ENCODE measurements at places on chromosomes 12 and 14. TPM values are rescaled to one million over a fixed set of nuclear protein-coding genes. Genes with fewer than 3 reads are reported as not detected.

TEX52 gene
- not detected for total RNA-seq

HOXC4 gene
- total RNA-seq, result 0.12 TPM

PTPRB gene
- not detected for total RNA-seq

PCNX4 gene
- 27.5 TPM for total RNA-seq

ORAI1 gene
- 21.8 TPM for total RNA-seq

DNA sequence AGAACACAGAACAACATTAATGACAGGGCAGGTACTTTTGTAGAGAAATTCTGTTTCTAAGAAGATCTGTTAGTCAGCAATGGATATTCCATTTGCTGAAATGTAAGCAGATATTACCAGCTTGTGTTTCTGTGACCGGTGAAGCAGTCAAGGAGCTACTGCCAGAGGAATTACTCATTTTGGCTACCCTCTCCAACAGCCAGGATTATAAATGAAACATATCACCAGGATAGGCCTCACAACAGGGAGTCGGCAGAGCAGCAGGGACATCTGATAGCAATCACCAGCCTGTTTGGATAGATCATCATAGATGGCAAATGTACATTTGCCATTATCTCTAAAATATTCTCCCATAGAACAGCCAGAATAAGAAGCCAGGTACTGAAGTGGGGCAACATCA, 440.7 kb downstream of the KCNH5 start:
- H3K27ac ChIP-seq, result no peak overlapping the region
- no peaks in the 10 kb centered on the region for H3K27me3 ChIP-seq
- H3K36me3 ChIP-seq, result no peaks in the 10 kb centered on the region

- H3K27ac ChIP-seq, result no peak overlapping the region
- peaks cover 11% of the 10 kb centered on the region for H3K4me1 ChIP-seq
- DNase-seq, result no peak
Measured at GRCh38 chr12:262113-262512, 523 bp downstream of the SLC6A13 start.

- no peak for DNase-seq
- no peaks in the 10 kb centered on the region for H3K36me3 ChIP-seq
- no peak overlapping the region for H3K27ac ChIP-seq
Measured at GRCh38 chr14:37579274-37579673, 15.8 kb downstream of the FOXA1 start.

DNA sequence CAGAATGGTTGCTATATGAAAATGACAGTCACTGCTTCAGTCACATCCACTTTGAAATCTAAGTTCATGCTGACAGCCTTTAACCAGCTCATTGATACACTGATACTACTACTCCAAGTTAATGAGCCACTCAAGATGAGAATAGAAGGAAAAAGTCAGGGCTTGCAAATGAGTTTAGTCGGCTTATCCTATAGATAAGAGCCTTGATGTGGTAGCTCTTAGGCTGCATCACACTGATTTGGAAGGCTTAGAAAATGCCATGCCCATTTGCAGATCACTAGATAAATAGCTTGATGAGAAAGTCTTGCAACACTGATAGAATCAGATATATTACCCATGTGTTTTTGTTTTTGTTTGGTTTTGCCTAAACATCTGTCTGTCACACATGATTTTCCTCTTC, 251.4 kb upstream of the ATXN7L3B start:
- no peak overlapping the region for H3K27ac ChIP-seq
- DNase-seq, result no peak
- H3K36me3 ChIP-seq, result no peaks in the 10 kb centered on the region
- no peaks in the 10 kb centered on the region for H3K27me3 ChIP-seq

DNA sequence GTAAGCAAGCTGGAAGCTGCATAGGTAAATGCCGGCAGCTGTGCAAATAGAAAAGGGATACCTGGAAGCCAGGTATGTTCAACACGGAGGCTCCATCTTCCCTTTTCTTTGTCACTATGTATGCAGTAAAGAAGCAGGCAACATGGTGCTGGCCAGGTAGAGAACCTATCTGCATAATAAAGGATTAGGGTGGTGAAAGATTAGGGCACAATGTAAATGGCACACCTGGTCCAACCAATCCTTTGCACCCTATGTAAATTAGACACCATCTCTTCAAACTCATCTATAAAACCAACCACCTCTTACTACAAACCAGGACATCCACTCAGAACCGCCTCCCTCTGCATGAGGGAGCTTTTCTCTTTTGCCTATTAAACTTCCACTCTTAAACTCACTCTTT, 32.3 kb downstream of the RPS29 start:
- no peaks in the 10 kb centered on the region for H3K36me3 ChIP-seq
- H3K4me3 ChIP-seq, result no peak overlapping the region
- no peaks in the 10 kb centered on the region for H3K4me1 ChIP-seq
- no peak for DNase-seq
- H3K27ac ChIP-seq, result no peak overlapping the region

DNA sequence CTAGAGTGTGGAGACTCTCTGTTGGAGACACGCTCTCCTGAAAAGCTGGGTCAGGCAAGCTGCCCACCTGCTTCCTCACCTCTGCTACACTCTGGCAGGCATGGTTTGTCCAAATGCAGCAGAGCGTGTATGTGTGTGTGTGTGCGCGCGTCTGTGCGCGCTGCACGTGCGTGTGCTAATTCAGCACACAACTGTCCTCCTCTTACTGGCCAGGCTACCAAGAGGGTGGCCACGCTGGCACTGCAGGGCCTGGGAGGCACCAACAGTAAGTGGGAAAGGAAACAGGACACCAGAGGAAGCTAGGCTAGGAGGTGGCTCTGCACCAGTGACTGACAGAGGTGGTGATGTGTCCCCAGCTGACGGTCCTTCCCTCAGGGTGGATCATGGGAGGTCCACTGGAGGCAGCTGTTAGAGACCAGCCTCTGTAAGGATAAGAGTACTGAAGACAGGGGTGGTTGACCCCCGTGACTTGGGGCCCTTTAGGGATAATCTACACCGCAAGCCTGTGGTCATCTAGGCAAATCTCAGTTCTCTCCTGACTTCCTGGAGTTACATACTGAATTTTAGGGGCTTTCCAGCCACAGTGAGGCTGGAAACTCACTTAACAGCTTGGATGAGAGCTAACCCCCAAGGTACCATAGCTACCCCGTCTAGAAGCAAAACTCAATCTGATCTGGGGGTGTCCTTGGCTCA, 15.6 kb upstream of the TFCP2 start:
- DNase-seq, result no peak
- no peak overlapping the region for H3K27ac ChIP-seq
- H3K4me3 ChIP-seq, result no peak overlapping the region
- H3K4me1 ChIP-seq, result no peaks in the 10 kb centered on the region
- no peaks in the 10 kb centered on the region for H3K27me3 ChIP-seq
- H3K36me3 ChIP-seq, result no peaks in the 10 kb centered on the region

GRCh38 chr12:6934110-6934509, 6.4 kb downstream of the ATN1 start:
- H3K27me3 ChIP-seq, result no peaks in the 10 kb centered on the region
- H3K27ac ChIP-seq, result peak overlapping the region; percentile 67
- H3K4me1 ChIP-seq, result peaks cover 70% of the 10 kb centered on the region

DNA sequence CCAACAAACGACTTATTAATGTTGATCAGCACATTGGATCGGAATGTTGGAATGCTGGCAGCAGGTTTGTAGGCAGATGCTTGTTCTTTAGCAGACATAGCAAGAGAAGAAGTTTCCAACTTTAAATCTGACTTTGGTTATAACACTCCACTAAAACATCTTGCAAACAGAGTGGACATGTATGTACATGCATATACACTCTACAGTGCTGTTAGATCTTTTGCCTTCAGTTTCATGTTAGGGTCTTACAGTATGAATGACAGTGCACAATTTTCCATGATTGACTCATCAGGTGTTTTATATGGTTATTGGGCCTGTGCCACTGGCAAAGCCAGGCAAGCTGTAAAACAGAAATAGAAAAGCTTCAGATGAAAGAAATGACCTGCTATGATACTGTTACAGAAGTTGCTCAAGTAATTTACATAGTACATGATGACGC, 14.3 kb upstream of the DHRS7 start:
- DNase-seq, result no peak
- no peak overlapping the region for H3K4me3 ChIP-seq
- H3K36me3 ChIP-seq, result no peaks in the 10 kb centered on the region
- H3K27me3 ChIP-seq, result peaks cover 6% of the 10 kb centered on the region

DNA sequence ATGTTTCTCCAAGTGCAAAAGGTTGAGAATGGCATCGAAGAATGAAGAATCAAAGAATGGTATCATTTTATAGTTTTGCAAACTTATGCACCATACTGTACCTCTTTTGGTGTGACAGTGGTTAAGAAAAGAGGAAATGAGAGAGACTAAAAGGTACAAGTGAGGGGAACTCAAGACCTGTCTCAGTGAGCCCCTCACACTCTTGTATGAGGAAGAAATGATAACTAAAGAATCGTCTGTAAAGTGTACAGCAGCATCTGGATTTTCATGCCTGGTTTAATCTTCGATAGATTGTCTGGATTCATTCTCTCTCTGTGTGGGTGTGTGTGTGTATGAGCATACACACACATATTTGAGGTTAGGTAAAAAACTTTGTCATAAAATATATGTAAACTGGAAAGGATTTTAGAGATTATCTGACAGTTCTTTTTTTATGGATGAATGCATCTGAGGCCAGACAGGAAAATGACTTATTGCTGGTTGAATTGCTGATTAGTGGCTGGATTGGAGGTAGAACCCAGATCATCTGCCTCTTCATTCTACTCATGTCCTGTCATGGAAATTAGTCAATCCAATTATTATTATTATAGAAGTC, 16.0 kb upstream of the SLC38A2 start:
- DNase-seq, result no peak
- H3K4me3 ChIP-seq, result peak overlapping the region; percentile 36
- H3K27ac ChIP-seq, result no peak overlapping the region

GRCh38 chr12:13964666-13965065, 16.7 kb downstream of the GRIN2B start:
- no peaks in the 10 kb centered on the region for H3K27me3 ChIP-seq
- H3K27ac ChIP-seq, result no peak overlapping the region
- H3K36me3 ChIP-seq, result no peaks in the 10 kb centered on the region
- no peak overlapping the region for H3K4me3 ChIP-seq
- H3K4me1 ChIP-seq, result no peaks in the 10 kb centered on the region
- no peak for DNase-seq

GRCh38 chr12:107254258-107254856, 161.0 kb upstream of the CRY1 start:
- no peaks in the 10 kb centered on the region for H3K4me1 ChIP-seq
- H3K27ac ChIP-seq, result no peak overlapping the region
- DNase-seq, result no peak
- H3K36me3 ChIP-seq, result no peaks in the 10 kb centered on the region
- no peaks in the 10 kb centered on the region for H3K27me3 ChIP-seq

DNA sequence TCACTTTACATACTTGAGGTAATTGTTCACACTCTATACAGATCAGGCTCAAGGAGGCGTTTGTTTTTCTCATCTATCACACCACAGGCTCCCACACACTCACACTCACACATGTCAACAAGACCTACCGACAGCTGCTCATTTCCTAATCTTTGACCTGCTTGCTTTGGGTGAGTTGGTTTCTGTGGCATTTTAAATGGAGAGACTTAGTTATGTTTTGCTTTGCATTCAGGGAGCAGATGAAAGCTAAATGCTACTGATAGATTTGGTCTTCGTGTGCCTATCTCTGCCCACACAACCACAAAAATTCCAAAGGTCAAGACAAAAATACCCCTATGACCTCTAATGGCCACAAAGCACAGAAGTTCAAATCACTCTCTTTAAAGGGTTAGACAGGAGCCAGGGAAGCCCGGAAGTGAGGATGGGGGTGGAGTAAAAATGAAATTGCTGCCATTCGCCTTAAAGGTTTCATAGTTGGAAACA, 203.5 kb upstream of the G2E3 start:
- peak; percentile 7 for DNase-seq
- H3K4me3 ChIP-seq, result no peak overlapping the region
- no peaks in the 10 kb centered on the region for H3K36me3 ChIP-seq
- H3K27ac ChIP-seq, result no peak overlapping the region

GRCh38 chr14:93977790-93978581, 1.6 kb upstream of the ASB2 start:
- no peaks in the 10 kb centered on the region for H3K27me3 ChIP-seq
- peak; percentile 81 for DNase-seq
- peaks cover 15% of the 10 kb centered on the region for H3K36me3 ChIP-seq
- H3K27ac ChIP-seq, result peak overlapping the region; percentile 95

GRCh38 chr12:75852143-75852542, 179.4 kb downstream of the PHLDA1 start:
- H3K27me3 ChIP-seq, result peaks cover 20% of the 10 kb centered on the region
- no peak overlapping the region for H3K4me3 ChIP-seq
- no peaks in the 10 kb centered on the region for H3K36me3 ChIP-seq
- H3K4me1 ChIP-seq, result no peaks in the 10 kb centered on the region
- no peak for DNase-seq
- no peak overlapping the region for H3K27ac ChIP-seq

DNA sequence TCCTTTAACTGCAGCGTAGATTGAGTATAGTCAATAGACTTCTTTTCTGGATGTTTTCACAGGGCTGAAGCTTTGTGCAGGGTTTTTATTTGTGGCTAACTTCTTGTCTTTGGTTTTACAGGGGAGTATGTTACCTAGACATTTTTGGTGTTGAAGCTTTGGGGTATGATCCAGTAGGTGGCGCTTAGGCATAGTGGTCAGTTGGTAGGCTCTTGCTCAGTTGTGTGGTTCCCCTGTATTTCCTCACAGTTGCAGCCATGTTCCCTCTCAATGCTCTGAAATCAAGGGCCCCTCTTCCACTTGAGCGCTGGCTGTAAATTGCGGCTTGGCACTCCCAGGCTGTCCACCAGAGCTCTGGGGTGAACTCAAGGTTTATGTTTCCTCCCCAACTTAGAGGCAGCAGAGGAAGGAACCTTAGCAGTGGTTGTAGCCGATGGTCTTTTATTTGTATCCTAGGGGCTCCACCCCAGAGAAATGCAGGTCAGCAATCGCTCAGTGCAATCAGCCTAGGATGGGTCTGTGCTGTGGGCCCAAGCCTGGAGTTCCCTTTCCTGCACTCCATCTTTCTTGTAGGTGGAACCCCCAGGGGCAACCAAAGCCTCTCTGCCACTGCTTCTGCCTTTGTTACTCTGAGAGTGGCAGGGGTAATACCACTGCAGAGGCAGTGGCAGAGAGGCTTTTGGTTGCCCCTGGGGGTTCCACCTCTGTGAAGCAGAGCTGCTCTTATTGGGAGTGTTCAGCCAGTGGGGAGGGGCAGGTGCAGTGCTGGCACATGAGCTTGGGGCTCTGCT, 55.1 kb downstream of the CMAS start:
- peak; percentile 76 for DNase-seq
- no peaks in the 10 kb centered on the region for H3K36me3 ChIP-seq
- no peaks in the 10 kb centered on the region for H3K27me3 ChIP-seq

DNA sequence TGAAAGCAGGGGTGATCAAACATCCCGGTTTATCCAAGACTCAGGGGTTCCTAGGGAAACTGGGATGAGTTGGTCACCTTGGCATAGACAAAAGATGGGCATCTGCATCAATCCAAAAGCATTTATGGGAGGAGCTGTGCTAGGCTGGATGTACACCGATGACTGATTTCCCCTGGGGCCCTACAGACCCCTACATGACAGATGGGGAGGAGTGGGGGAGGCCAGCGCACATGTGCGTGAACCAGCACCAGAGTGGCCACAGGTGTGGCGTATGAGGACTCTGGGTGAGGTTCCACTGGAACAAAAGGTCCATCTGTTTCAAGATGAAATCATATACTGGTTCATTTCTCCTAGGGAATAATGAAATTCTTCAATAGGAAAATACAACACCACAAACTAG, 210.4 kb downstream of the ITPR2 start:
- DNase-seq, result no peak
- no peak overlapping the region for H3K27ac ChIP-seq
- no peaks in the 10 kb centered on the region for H3K27me3 ChIP-seq
- H3K36me3 ChIP-seq, result peaks cover 20% of the 10 kb centered on the region
- no peak overlapping the region for H3K4me3 ChIP-seq
